DMS 273 treated with DMSO at 0.1 percent for 48 hours (cell line): ENCODE measurements at places on chromosomes 13 and 19.

DNA sequence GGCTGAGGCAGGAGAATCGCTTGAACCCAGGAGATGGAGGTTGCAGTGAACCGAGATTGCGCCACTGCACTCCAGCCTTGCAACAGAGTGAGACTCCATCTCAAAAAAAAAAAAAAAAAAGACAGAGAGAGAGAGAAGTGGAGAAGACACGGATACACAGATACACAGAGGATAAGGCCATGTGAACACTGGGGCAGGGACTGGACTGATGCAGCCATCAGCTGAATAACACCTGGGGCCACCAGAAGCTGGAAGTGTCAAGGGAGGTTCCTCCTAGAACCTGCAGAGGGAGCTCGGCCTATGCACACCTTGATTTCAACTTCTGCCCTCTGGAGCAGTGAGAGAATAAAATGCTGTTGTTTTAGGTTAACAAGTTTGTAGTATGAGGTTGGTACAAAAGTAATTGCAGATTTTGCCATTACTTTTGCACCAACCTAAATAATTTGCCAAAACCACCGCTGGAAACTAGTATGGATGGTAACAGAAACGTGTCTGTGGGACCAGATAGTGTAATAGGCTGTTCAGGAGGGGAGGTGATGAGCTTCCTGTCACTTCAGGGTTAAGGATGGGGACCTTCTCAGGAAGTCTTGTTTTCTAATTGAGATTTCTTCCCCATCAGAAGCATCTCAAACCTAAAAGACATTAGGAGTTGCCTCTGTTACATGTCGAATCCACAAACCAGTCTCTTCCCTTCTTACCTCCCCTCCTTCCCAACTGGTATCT lies 36.4 kb upstream of the IGSF23 start:
- no peak for DNase-seq

DNA sequence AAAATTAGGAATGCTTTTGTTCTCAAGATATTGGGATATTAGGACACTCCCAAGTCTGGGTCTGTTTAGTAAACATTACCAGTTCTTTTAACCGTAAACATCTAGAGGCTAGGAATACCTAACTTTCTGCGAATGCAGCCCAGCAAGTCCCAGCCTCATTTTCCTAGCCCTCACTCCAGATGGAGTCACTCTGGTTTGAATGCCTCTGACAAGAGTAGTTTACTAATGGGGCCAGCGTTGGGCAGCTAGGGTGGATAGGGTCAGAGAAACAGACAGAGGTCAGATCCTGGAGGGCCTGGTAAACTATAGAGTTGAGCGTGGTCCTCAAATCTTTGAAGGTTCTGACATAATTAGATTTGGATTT lies 53.6 kb downstream of the WDFY2 start:
- no peak for DNase-seq

DNA sequence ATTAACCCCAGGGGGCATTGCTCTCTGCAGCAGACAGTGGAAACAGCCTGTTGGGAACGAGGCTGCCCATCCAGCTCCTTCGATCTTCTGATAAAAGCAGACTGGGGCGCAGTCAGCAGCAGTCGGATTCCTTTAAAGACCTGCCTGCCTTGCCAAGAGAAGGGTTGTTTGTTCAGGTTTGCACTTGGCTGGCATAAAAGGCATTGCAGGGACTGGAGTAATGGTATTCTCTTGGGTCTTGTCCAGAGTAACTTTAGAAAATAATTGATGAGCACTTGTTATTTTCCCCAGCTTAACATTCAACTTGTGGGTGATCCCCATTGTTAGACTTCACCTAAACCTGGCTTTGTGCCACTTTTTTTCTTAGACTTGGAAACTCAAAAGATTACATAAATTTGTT lies 67.3 kb upstream of the SLC10A2 start:
- DNase-seq: no peak

GRCh38 chr13:113898391-113898790 lies 34.5 kb upstream of the GAS6 start:
- DNase-seq: no peak

GRCh38 chr19:8459520-8460270 lies 14.9 kb downstream of the HNRNPM start:
- no peak for DNase-seq

DNA sequence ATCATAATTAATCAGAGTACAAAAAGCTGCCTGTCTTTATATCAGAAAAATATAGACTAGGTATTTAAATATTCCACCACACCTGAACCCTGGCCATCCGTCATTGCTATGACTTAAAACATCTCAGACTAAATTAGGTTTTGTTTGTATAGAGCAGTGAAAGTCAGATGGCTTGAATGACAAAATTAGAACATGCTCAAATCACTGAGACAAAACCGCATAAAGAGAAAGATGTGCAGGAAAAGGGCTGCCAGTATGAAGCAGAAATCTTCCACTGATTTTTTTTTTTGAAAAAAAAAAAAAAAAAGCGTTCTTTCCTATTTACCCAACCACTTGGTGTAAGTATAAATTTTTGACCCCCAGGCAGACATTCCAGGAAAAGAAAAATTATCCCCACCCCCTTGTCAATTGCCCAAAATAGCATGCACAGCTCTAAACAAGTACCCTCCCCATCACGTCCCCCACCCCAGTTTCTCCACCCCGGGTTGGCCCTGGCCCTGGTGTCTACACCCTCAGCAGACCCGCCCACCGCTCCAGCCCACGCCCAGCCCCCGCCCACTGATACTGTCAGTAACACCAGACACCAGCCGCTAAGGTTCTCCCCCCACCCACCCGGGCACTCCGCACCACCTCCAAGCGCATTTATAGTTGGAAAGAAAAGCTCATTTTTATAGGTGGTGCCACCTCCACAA lies 118.6 kb downstream of the URI1 start:
- DNase-seq: no peak
